Bladder microvascular endothelial cell (primary cell): ENCODE measurements at places on chromosomes 7 and 10. TPM values are rescaled to one million over a fixed set of nuclear protein-coding genes. Genes with fewer than 3 reads are reported as not detected.

RBM48 gene
- 8.3 and 13.5 TPM in 2 replicates for total RNA-seq

NEURL1 gene
- under 0.01 and 0.06 TPM in 2 replicates for total RNA-seq

ZPBP gene
- total RNA-seq = not detected in 2 replicates

GFRA1 gene
- total RNA-seq = 1.6 and 131 TPM in 2 replicates

SEMA3A gene
- total RNA-seq = 2.4 and 42.2 TPM in 2 replicates

PRPF18 gene
- 24.6 and 40.5 TPM in 2 replicates for total RNA-seq

SAMD9L gene
- total RNA-seq = 20.4 and 26.6 TPM in 2 replicates
